ENCODE measurements at places on chromosomes 7 and 10.

DNA sequence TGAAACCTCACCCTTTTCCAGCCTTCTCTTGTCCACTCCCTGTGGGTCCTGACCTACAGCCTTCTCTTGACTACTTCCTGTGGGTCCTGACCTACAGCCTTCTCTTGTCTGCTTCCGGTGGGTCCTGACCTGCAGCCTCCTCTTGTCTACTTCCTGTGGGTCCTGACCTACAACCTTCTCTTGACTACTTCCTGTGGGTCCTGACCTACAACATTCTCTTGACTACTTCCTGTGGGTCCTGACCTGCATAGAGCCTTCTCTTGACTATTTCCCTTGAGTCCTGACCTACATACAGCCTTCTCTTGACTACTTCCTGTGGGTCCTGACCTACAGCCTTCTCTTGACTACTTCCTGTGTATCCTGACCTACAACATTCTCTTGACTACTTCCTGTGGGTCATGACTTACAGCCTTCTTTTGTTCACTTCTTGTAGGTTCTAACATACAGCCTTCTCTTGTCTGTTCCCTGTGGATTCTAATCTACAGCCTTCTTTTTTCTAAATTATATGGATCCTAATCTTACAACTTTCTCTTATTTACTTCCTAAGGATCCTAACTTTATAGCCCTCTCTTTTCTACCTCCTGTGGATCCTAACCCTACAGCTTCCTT, 36.5 kb downstream of the C10orf71 start:
- DNase-seq: no peak

GRCh38 chr10:93420091-93420490, 62.0 kb downstream of the MYOF start:
- DNase-seq: no peak

DNA sequence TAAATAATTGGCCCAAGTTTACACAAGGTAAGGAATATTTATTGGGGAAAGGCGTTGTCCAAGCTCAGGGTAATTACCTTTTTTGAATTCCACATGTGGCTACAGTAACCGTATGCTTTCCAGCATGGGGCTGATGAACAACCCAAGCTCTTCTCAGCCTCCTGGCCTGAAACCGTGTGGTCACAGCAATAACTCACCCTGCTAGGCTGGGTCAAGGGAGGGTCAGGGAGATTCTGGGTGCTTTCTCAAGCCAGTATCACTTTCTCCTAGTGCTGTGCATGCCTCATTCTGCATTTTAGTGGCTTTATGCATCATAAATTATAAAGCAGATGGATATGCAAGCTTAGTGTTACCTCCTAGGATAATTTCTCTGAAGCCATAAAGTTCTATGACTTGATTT, 273.9 kb downstream of the PAXIP1 start:
- no peak for DNase-seq

DNA sequence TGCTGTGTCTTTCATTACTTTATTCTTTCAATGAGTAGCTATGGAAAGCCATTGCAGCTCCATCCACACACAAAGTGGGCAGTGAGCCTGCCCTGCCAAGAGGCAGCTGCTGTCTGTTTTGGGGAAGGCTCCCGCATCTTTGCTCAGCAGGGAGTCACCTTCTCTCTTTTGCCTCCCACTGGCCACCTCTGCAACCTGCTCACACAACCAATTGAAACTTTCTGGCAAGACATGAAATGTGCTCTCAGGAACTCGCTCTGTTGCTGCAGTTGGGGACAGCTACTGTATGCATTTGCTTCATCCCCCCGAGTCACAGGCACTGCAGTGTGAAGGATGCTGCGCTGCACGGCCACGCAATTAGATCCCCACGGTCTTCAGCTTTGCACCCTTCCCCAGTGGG, 244.8 kb upstream of the NFE2L3 start:
- DNase-seq: no peak

- DNase-seq: peak; percentile 54
These were observed 176.2 kb upstream of the ZMIZ1 start for GRCh38 chr10:78892338-78893176.

DNA sequence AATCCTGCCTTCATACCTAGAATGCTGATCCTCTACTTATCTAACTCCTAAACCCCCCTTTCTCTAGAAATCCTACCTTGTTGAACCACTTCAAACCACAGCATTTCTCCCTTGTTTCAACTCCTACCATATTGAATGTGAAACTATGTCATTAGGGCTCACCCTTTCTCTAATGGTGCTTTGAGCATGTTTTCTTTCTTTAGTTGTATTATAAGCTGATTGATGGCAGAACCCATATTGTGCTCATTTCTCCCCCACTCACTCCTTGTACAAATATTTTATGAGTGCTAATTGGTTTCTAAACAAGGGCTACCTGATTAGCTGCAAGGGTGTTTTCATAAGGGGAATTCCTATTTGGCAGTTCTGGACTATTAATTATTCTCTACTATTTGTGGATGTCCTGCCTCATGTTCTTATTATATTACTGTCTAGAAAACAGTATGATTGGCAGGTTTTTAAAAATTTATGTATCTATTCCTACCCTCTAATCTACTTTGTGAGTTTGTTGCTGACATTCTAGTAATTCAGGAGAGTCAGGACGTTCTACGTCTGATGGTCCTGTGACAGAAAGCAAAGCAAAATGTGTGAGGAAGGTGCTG, 765.8 kb downstream of the KCNMA1 start:
- no peak for DNase-seq

DNA sequence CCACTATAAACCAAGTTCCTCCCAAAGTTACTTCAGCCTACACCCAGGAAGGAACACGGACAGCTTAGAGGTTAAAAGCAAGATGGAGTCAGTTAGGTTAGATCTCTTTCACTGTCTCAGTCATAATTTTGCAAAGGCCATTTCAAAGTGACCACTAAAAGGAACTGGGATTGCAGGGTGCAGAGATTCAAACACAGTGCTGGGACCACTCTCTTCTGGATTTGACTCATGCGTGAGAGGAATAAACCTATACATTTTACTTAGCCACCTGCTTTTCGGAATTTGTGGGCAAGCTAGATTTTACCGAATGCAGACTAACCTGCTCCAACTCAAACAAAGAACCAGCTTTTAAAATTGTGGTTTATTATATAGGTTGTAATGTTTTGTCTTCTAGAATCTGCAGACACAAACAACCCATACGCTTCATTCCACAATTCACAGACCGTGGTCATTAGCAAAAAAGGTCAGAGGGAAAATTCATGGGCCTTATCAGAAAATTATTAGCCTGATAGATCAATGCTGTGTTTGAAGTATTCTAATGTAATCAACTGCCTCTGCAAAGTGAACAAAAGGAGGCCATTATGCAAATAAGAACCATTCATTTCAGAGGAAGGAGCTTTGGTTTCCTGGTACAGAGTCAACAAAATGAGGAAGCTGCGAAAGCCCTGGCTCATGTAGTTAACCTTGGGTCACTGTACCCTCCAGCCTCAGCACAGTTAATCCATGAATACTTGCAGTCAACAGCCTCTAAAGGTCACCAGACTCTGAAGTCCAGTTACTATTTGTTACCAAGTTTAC, 342.7 kb upstream of the KLF6 start:
- DNase-seq: peak; percentile 82

DNA sequence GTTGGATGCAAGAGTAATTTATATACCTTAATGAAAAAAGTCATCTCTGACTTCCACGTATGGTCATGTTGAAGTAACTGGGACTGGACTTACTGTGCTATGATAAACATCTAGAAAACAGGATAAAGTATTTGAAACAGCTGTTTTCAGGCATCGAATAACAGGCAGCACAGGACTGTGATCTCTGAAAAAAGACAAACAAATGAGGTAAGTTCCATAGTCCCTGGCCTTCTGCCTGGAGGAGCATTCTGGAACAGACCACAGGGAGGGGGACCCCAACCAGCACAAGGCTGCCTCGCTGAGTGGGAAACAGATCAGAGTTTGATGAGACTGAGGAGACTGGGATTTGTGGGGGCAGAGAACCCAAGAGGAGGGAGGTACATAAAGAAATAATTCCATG, 89.1 kb upstream of the HABP2 start:
- no peak for DNase-seq

DNA sequence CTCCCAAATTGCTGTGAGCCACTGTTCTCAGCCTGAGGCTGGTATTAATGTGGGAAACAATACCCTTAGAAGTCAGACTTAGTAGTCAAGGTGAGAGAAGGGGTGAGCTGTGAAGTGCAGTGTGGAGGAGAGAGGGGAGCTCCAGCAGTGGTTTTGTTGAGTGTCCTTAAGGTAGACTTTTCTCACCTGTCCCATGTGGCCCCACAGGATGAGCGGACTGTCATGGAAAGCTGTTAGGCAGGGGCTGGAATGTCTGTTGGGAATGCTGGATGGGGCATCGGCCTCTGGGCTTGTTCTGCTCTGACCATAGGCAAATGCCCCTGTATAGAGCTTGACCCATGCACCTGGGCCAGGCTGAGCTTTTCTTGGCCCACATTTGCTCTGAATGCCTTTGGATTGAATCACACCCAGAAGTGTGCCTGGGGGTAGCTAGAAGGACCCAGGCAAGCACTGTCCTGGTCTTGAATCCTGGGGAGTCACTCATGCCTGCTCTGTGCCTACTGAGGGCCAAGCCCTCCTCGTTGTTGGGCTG, 36.3 kb upstream of the SH2D4B start:
- no peak for DNase-seq

- DNase-seq: no peak
These were observed 81.5 kb downstream of the ITIH5 start for GRCh38 chr10:7585228-7585627.

DNA sequence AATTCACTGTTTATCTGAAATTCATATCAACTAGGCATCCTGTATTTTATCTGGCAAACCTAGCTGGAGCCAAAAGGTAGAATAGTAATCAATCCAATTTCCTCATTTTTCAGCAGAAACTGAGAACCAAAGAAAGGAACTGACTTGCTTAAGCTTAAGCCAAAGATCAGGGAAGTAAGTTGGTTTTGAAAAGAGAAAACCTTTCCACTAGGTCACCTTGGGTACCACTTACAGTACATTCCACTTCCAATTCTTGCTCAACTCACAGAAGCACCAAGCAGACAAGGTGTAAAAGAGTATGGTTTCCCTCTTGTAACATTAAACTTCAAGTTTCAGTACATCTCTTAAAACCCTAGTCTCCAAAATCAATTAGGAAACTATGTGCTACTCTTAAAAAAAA, 79.6 kb downstream of the ZFAND4 start:
- peak; percentile 44 for DNase-seq

DNA sequence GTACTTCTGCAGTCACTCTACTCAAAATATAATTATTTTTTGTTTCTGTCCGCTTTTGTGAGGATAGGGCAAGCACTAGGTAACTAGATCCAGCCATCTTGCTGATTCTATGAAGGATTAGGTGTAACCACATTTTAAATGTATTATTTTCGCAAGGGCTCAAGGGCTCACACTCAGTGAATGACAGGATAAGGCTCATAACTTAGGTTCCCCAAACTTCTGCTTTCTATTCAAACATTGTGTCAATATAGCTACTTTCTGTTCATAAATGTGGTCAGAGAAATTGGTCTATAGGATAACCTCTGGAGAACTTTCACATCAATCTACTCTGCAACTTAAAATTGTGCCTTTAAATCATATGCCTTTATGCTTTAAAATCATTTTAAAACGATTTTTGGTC, 1141.2 kb downstream of the SORCS1 start:
- no peak for DNase-seq

GRCh38 chr7:135189221-135189662, 18.7 kb upstream of the CYREN start:
- DNase-seq: no peak

DNA sequence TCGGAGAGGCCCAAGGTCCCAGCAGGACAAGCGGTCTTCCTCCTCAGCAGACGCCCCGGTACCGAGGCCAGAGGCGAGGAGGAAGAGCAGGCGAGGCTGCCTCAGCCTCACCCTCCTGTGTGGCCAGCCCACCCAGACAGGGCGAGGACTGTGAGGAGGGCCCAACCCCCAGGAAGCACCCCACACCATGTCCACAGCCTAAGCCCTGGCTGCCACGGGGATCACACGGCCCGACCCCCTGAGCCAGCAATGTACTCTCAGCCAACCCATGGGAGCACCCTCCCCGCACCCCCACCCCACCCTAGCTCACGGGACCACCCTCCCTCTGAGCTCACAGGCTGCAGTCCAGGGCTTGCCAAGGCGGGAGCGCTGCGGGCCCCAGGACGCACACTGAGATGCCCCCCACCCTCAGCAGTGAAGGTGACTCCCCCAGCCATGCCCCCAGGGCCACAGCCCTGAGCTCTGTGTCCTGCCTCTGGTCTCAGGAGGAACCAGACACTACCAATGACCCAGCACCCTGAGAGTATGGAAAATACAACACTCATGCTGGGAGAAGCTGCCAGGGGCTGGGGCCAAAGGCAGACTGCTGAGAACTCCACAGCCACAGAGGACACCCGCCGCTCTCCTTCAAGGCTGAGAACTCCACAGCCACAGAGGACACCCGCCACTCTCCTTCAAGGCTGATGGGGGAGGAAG, 93.6 kb downstream of the MAD1L1 start:
- no peak for DNase-seq

DNA sequence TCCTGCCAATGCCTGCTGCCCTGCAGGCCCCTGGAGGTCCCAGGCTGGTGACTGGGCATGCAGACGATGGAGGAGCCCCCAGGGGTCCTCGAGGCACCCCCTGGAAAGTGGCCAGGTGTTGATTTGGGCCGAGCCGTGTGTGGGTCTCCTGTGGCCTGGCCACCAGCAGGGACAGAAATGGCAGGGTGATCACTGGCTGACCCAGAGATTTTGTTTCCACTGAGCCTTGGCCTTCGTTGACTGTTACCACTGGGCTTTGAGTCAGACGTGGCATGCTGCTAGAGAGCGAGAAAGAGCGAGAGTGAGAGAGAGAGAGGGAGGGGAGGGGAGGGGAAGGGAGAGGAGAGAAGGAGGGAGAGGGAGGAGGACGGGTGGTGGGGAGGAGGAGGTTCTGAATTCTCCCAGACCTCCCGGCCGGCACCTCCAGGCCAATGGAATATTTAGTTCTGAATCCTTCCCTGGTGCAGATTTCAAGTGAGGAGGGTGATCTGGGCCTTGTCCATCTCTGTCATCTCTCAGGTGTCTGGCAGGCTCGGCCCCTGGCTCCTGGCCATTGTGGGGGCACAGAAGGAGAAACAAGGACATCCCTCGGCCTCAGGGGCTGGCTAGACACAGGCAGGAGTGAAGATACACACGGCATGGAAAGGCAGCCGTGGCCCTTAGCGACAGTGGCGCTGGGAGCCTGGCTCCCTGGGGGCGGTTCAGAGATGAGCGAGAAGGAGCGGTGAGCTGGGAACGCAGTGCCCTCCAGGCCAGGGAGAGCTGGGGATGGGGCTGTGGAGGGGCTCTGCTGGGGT, 58.2 kb downstream of the GLRX3 start:
- DNase-seq: no peak

Measured in suppressor macrophage treated with lipopolysaccharide for 1 hour (primary cell).